Chondrocyte (in vitro differentiated cells): ENCODE measurements at places on chromosomes 4 and X. TPM values are rescaled to one million over a fixed set of nuclear protein-coding genes. Genes with fewer than 3 reads are reported as not detected.

DNA sequence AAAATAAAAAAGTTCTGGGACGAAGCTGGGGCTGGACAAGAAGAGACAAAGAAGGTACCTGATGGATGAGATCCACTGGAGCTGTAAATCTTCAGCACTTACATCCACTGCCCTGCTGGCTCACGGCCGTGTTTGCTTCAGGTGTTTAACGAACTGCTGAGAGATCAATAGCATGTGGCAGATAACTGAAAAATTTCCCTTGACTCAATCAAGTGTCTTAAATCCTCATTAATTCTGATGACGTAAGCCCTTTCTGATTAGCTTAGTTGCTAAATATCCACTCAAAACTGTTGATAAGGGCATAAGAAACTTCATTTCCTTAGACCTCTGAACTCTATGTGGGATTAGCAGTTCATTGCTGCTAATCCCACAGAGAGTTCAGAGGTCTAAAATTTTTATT, 354.2 kb upstream of the HS3ST1 start:
- no peak for DNase-seq

DNA sequence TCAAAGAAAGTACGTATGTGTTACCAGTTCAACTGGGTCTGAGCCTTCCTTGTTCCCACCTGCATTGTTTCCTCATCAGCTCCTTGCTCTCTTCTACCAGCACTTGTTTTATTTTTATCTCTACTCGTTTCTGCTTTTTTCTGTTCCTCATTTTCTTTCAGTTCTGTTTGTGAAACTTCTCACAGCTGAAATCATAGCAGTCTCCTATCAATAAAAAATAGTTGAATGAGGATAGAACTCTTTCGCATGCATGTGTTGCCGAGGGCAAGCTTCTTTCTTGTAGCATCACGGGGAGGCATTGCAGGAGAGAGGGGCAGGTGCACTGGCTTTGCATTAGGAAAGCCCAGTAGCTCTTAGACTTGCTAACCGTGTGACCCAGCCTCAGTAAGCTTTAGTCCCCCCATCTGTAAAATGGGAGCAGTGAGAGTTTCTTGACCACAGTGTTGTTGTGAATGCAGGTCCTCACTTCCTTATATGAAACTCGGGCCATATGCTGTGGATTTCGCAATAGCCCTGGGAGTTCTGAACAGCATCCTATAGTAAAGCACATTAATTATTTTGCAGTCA, 24.7 kb downstream of the OFD1 start:
- no peak for DNase-seq

- DNase-seq: peak; percentile 86
Measured at GRCh38 chr4:1209821-1210220, 37.4 kb upstream of the SPON2 start.

DNA sequence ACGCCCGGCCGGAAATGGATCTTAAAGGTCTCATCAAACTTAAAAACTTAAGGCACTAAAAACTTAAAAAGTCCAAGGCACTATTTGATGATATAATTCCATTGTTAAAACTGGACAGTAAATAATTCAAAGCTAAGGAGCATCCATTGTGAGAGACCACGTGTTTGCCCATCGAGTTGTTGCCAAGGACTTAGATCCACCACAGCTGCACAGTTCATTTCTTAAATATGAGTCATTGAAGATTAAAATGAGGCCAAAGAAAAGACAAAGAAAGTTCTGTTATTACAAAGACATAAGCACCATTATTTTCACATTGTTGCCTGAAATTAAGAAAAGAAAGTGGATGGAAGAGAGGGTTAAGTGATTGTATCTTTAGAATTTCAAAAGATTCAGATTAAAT, 411.5 kb upstream of the FTHL17 start:
- no peak for DNase-seq

DNA sequence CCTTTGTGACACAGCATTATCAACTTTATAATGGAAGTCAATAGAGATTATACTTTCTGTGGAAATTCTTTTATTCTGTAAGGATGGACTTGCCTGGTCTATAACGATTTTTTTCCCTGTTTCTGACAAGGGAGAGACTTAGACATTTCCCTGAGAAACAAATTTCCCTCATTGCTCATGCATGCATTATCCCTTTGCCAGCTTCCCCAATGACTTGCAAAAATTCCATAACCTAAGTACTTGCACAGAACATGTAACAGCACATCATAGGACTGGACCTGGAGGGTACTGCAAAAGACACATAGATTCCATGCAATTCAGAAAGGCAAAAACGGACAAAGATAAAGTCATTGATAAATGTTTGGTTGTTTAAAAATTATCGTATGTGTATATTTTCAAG, 166.7 kb downstream of the FHIP1A start:
- DNase-seq: no peak

Gene GPC4
- 64.6 to 94.8 TPM (median 67.6 TPM) in 3 replicates for total RNA-seq

DNA sequence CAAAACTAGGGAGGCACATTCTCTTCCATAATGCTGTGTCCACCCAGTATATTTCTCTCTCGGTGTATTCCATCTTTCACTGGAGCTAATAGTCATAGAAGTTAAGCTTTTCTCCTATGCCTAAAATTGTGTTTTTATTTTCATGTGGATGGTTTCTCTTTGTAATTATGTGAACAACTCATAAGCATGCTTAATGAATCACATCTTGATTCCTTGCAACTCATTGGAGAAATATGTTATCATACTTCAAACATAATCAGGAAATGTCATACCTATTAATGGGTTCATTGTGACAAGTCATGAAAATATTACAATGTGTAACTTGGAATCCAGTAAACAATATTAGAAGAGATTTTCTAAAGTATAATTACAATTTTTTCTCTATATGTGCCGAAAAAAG, 186.3 kb downstream of the SLC7A11 start:
- no peak for DNase-seq

DNA sequence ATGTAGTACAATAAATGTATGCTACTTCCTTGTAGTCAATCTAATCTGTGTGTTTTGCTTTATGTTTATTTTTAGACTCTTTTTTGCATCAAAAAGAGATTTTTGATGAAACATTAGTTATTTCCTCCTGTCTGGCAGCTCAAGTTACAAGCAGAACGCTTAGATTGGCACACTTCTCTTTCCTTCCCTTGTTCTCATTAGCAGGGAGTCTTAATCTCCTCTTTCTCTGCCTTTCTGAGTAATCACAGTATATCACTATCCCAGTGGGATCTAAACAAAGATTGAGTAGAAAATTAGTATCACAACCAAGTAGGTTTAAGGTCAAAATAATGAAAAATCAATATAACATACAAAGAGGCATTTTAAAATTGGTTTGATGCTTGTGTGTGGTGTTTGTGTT, 1192.6 kb downstream of the C4orf33 start:
- DNase-seq: no peak

Gene MTHFD2L
- 6.6 to 10.6 TPM (median 7.4 TPM) in 3 replicates for total RNA-seq

Gene WDR17
- total RNA-seq: 0.31 to 0.85 TPM (median 0.50 TPM) in 3 replicates

DNA sequence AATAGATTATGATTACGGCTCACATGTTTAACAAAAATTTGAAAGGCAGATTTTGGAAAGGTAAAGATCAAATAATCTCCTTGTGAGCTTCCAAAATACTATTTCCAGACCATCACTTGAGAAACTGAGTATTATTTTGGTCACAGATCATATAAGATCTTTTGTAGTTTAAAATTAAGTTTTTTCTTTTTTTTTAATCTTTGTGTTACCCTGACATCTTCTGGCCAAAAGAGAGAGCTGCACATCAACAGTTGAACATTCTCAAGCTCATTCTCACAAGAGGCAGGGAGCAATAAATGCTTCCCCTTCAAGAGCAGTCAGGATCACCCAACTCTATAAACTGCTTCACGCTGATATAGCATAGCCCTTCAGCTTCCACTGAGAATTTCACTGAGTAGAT, 15.9 kb downstream of the TMEM192 start:
- DNase-seq: no peak

DNA sequence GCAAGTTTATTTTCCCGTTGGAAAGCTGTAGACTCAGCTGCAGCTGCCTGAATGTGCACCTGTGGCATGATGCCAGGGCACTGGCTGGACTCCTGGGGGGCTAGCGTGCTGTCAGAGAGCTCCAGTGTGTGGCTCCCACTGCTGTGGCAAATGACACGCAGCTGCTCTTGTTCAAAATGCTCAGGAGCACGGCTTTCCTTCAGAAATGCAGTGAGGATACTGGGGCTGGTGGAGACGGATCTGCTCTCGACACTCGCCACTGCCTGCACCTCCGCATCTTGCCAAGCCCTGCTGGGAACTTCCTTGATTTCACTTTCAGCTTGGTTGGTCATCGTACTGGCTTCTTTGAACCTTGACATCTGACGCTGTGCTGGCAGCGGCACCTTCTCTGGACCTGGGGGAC, 58.7 kb downstream of the GPRIN3 start:
- no peak for DNase-seq

DNA sequence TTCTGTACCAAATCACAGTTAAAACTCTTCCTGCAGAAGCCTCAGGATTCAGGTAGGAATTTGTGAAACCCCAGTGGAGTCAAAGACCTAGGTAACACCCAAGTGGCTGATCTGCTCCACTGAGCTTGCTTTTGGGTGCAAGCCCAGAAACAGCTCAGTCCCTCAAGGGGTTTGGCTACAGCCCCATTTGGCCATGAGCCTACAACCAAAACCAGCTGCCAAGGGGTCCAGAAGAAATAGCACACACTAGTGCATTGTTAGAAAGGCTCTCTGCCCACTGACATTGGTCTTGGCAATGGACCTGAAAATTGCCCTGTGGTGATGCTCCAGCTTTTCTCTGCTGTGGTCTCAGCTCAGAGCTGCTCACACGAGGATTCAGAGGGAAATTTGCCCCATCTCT, 577.4 kb upstream of the INTU start:
- no peak for DNase-seq

DNA sequence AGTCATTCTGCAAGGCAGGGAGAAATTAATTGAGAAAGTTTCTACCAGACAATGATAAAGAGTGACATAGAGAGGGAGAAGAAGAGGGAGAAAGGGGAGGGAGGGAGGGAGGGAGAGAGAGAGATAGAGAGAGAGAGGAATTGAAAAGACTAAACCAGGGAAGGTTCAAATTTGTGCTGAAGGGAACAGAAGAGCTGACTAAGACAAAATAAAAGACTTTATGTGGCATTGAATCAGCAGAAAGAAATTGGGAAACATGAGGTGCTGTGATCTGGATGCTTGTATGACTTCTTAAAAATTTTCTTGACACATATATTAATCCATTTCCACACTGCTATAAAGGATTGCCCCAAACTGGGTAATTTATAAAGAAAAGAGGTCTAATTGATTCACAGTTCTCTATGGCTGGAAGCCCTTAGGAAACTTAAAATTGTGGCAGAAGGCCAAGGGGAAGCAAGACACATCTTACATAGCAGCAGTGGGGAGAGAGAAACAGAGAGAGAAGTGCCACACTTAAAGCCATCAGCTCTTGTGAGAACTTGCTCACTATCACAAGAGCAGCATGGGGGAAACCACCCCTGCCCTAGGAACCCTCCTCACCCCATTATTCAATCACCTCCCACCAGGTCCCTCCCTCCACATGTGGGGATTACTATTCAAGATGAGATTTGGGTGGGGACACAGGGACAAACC, 13.5 kb upstream of the CXCL6 start:
- DNase-seq: no peak

- no peak for DNase-seq
Measured at GRCh38 chr4:41746440-41747229, 1.9 kb downstream of the PHOX2B start.

DNA sequence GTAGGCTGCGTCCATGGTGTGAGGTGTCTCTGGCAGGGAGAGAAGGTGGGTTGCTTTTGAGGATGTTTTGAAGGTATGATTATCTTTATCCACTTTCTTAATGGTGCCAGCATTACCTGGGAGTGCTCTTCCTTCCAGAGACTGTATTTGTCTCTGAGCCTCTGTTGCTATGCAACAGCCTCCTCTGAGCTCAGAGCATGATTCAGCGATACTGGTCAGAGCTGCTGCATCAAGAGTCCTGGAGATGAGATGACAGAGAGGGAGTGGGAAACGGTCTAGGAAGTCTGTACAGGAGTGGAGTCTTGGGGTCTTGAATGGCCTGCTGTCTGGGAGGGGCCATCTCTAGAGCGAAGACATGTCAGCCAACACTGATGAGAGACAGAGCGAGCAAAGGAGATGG, 104.4 kb upstream of the RAB40AL start:
- no peak for DNase-seq

DNA sequence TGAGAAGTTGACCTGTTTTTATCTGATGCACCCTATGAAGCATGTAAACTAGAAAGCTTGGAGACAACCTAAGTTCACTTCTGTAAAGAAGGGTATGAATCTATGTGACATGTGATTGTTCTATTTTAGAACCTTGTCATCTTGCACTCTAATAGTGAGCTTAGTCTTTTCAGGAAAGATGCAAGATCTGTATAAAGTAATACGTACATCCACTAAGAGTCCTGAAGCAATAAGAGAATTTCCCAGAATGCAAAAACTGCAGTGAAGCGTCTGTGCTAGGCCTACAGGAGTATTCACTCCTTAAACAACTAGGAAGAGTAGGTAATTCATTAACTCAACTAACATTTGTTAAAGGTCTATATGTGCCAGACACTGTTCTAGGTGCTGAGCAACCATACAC, 23.3 kb upstream of the NDP start:
- no peak for DNase-seq

DNA sequence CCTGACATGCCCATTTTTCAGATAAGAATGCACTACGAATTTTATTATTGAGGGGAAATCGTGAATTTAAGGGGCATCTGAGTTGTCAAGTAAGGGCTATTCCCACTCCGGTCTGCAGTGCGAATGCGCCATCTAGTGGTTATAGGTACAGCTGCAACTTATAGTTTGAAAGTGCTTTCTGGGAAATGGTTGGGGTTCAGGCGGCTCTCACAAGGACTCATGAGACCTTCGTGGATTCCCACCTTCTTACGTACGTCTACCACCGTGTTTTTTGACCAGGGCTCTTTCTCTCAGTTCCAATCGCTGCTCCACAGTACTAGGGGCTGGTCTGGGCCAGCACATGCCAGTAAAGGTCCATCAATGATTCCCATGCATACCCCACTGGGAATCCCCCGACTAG, 12.3 kb downstream of the MSL3 start:
- DNase-seq: no peak

Gene TMEM129
- total RNA-seq: 37.0 to 56.2 TPM (median 43.0 TPM) in 3 replicates

GRCh38 chrX:8103655-8104054, 67.4 kb downstream of the VCX2 start:
- no peak for DNase-seq

DNA sequence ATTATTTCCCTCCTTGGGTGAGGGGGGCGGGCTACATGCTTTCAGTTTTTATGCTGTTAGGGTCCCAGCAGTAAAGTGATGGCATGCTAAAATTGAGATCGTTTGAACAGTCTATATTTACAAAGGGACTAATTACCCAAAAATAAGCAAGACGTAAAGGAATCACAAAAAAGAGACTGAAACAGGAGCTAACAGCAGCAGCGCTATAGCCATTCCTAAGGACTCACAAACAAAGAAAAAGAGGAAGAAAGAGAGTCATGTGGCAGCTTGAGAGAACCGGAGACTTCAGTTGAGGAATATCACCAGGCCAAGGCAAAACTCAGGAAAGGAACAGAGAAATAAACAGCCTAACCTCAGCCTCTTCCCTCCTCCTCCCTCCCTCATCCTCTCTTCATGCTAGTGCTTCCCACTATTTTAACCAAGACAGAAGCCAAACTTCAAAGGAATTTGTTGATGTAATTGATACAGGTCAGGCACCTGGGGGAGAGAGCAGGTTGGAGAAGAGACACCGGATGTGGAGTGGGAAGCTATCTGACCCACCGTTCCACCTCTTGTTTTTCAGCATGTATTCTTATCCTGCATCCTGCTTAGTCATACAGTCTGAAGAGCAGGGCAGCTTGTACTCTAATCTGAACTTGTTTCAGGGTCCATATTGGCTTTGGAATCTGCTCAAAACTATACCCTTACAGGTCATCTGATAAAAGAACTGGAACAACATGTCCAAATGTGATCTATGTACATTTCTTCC, 383.7 kb downstream of the NAF1 start:
- DNase-seq: no peak

Gene PPAT
- total RNA-seq: 12.2 to 13.0 TPM (median 12.8 TPM) in 3 replicates

Gene EPGN
- 0.62 to 4.5 TPM (median 1.1 TPM) in 3 replicates for total RNA-seq

GRCh38 chrX:144616317-144616716, 631.0 kb upstream of the SPANXN1 start:
- no peak for DNase-seq
